ENCODE measurements at places on chromosomes 3 and 15.
A peak's percentile ranks its signal among the peaks of the same experiment; 100 is the strongest.

GRCh38 chr3:171548917-171549316, 88.7 kb upstream of the TNIK start:
- no peak for DNase-seq

DNA sequence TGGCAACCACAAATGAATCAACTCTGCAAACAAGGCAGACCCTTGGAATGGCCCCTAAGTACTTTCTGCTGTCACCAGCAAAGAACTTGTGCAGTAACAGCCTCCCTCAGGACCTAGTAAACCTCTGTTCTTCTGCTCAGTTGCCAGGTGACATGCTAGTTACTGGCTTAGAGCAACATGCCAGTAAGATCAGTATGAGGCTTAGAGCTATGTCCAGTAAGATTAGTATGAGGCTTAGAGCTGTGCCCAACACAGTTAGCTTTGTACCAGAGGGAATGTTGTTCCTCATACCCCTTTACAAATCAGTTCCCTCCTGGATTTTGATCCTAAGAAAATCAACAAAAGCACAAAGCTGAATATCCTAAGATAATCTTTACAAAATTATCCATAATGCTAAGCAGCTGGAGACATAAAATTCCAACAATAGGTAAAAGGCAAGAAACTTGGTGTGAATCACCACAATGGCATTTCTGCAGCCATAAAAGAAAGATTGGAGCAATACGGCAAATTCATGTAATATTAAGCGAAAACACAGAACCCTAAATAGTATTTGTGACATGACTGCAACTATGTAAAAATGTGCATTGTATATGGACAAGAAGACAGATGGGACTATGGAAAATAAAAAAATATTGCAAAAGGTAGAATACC, 107.3 kb upstream of the LPP start:
- DNase-seq: peak; percentile 48

- no peak for DNase-seq
Measured at GRCh38 chr15:40281057-40281800, 1.6 kb downstream of the ANKRD63 start.

DNA sequence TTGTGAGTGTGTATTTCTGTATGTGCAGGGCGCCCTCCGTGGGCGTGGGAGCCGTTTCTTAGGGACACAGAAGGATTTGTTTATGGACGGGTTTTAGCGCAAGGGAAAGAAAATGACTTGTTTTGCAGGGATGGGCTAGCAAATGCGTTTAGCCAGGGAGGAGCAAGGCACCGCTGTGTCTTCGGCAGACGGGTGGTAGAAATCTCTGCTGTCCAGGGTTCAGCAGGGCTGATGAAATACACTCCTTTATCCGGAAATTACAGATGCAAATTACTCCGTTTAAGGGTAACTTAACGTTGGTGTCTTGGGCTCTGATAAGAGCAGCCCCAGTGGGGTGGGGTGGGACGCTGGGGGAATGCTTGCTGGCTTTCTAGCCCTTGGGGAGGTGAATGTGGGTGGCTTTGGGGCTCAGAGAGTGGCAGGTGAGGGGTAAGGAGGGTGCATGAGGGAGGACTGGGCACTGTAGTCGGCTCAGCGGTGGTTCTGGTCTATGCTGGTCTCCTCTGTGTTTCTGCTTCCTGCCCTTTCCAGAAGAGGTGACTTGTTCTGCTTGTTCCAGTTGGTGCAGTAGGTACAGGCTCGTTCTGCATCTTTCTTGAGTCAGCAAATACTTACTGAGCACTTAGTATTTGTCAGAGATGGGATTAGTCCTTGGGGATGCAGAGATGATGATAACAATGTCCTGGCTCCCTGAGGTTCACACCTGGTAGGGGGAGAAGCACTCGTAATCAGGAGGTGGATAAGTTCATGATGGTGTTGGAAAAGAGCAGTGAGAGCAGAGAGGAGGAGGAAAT, 954 bp downstream of the SV2B start:
- DNase-seq: no peak

- no peak for DNase-seq
Measured at GRCh38 chr15:77682564-77682963, 49.9 kb upstream of the LINGO1 start.

DNA sequence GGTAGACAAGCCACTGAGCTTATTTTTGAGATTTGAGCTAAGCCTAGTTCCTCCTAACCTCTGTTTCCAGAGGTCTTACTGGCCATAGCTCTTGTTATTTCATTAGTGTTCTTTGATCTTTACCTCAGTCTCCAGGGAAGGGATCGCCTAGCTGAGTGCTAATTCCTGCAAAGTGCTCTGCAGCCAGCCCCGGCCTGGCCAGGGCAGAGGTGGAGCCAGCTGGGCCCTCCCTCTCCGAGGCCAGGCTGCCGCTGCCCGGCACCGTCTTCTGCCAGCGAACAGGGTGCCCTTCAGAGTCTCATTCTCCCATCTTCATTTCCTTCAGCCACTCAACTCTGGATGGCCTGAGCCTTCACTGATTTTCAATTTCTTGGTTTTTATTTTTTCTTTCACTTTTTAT, 19.7 kb downstream of the FAN1 start:
- no peak for DNase-seq

DNA sequence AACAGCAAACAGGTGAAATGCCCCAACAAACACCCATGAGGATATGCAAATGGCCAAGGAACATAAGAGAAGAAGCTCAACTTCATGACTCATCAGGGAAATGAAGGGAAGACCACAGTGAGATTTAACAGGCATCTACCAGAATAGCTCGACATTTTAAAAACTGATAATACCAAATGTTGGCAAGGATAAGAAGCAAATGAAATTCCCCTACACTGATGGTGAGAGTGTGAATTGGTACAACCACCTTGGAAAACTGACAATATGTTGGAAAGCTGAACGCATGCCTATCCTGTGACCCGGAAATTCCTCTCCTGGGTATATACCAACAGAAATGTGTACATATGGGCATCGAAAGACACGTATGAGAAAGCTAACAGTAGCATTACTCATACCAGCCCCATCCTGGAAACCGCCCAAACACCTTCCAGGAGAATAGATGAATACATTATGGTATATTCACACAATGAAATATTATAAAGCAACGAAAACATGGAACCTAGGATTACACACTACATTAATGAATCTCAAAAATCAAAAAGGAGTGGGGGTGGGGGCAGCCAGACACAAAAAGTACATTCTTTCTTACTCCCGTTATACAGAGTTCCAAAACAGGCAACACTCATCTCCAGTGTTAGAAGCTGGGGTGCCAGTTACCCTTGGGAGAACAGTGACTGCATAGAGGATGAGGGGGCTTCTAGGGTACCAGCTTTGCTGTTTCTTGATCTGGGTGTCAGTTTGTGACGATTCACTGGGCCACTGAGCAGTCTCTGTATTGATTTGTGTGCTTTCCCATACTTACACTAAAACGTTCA, 16.9 kb downstream of the RFTN1 start:
- DNase-seq: peak; percentile 86
